ENCODE measurements at places on chromosomes 7 and 10.

DNA sequence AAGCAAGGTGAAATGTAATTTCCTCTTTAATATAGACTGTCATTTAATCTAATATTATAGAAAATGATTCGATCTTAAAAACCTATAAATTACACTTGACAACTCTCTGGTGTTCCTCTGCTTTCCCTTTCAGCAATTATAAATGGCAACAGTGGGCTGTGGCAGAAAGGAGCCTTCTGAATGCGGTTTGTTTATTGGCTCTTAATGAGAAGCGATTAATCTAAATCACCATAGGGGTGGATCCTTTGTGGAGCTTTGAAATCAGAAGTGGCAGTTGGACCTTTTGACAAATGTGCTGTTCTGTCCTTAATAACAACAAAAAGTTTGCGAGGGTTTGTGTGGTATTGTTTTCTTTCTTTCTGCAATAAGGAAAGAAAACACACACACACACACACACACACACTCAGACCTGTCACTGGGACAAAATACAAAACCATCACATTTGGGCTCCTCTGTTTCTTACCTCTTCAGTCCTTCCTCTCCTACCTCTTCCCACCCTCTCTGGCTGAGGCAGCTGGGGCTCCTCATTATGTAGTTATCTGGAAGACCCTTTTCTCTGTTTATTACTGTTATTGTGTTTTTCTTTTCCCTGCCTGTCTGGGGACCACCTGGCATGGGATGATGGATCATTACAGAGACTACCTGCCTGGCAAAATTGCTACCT, 316.2 kb downstream of the SORCS3 start:
- DNase-seq: no peak

GRCh38 chr7:74312418-74313028, 23.3 kb downstream of the CLIP2 start:
- no peak for DNase-seq

DNA sequence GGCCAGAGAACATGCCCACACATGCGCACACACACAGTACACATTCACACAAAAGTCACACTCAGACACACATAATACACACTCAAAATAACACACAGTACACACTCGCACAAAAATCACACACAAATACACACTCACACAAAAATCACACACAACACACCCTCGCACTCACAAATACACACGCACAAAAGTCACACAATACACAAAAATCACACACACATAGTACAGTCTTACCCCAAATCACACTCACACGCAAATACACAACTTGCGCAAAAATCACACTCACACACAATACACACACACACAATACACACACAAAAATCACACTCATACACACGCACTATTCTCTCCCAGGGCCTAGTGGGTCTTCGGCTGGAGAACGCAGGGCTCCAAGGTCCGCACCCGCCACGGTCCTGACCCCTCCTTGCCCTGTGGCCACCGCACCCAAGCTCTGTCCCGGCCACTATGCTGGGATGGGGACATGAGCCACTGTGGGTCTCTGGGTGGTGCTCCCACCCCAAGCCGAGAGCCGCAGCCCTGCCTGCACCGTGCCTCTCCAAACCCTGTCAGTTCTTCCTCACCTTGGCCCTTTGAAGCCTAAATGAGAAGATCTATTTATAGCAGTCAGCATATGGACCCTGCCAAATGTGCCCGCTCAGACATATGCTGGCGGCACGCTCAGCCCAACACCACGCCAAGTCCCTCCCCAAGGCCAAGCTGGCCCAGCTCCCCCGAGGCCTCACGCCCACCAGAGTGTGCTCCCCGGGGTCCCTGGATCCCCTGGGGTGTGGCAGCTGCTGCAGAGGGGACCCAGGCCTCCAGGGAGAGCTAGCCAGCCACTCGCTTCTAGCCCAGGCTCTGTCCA, 55.9 kb downstream of the ELFN1 start:
- DNase-seq: no peak

DNA sequence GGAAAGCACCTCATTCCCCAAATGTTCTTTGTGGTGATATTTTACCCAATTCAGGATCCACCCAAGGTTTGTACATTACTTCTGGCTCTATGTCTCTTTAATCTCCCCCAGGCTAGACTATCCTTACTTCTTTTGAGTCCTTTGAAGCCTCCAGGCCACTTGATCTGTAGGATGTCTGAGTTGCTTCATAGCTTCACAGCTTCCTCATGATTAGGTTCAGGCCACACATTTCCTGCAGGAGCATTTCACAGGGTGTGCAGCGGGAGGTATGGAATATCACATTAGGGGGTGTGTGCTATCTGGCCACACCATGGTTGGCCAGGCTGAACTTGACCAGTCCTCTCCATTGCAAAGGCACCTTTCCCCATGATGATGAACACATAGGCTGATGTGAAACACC, 18.7 kb downstream of the TSPAN15 start:
- no peak for DNase-seq

GRCh38 chr10:116184512-116184794, 88.6 kb downstream of the GFRA1 start:
- DNase-seq: no peak

DNA sequence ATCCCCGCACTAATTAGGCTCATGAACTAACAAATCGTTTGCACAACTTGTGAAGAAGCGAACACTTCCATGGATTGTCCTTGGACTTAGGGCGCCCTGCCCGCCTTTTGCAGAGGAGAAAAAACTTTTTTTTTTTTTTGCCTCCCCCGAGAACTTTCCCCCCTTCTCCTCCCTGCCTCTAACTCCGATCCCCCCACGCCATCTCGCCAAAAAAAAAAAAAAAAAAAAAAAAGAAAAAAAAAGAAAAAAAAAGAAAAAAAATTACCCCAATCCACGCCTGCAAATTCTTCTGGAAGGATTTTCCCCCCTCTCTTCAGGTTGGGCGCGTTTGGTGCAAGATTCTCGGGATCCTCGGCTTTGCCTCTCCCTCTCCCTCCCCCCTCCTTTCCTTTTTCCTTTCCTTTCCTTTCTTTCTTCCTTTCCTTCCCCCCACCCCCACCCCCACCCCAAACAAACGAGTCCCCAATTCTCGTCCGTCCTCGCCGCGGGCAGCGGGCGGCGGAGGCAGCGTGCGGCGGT, at the start of gene EMX2:
Gene EMX2 (plus strand): TSS at position 41 of the 519 bp plus-strand sequence. CDS start 522 bp downstream, outside the sequence.
- DNase-seq: no peak

DNA sequence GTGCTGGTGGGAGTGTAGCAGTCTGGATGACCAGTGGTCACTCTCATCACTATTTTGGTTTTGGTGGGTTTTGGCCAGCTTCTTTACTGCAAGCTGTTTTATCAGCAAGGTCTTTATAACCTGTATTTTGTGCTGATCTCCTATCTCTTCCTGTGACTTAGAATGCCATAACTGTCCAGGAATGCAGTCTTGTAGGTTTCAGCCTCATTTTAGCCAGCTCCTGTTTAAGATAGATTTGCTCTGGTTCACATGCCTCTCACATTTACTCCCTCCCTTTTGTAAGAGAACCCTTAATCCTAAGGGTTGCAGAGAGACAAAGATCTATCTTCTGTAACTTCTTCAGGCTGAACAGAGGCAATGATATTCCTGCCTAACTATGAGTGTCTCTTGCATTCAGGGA, 51.2 kb upstream of the INHBA start:
- no peak for DNase-seq

DNA sequence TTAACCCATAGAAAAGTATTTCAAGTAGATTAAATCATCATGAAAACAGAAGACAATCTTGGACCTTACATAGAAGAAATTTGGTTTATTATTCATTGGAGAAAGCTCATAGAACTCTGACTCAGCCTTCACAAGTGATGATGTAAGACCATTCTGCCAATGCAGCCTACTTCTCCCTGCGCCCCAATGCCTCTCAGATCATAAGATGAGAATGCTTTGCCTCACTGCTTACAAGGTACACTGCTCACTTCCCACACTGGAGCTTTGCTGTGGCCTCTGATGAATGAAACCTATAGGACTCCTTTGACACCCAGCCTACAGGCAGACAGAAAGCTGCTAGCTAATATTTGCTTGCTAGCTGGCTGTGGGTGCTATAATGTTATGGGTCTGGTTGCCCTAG, 569.4 kb upstream of the STEAP1 start:
- DNase-seq: no peak

GRCh38 chr7:112226701-112227276, 20.3 kb downstream of the ZNF277 start:
- DNase-seq: no peak
